ENCODE measurements at places on chromosomes 5 and 9.

- no peak for DNase-seq
Observed at GRCh38 chr5:39361306-39361705, 3.0 kb downstream of the C9 start.

- no peak for DNase-seq
Observed at GRCh38 chr5:111997308-111997707, 240.3 kb upstream of the NREP start.

- peak; percentile 34 for DNase-seq
Observed at GRCh38 chr5:61332851-61333320, 828 bp downstream of the ZSWIM6 start.

GRCh38 chr5:91111473-91112238 is 271.5 kb downstream of the ARRDC3 start:
- no peak for DNase-seq

GRCh38 chr5:9282211-9282610 is 263.7 kb downstream of the SEMA5A start:
- DNase-seq = no peak

GRCh38 chr5:112867411-112867810 is 6.3 kb downstream of the SRP19 start:
- no peak for DNase-seq

DNA sequence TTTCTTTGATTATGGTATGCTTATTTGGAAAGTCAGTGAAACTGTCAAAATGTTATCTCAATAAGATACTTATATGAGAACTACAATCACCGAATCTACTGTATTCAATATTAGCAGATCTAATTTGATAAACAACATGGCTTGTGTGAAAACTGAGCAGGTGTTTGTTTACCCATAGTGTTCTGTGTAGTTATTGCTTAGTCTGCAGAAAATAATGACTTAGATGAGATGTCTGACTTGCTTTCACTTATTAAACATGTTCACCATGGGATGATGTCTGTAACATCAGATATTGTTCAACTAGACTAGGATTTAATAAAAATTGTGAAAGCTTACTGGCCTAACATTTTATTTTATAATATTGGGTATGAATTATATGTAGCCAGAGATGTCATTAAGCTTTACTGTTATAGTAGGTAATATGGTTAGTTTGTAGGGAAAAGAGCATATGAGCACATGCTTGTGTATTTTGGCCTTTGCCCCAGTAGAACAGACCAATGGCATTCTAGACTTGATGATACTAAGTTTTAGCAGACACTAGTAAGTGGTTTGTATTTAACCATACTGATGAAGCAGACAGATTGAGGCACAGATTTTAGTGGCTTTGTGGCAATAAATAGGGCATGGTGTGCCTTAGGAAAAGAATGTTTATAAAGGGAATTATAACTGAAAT is 16.4 kb downstream of the SUB1 start:
- DNase-seq = no peak

GRCh38 chr9:130866474-130866965 is 30.1 kb downstream of the QRFP start:
- peak; percentile 43 for DNase-seq

All from GM10248 (cell line).